AG04450 (cell line): ENCODE measurements at places on chromosomes 1 and 21.

DNA sequence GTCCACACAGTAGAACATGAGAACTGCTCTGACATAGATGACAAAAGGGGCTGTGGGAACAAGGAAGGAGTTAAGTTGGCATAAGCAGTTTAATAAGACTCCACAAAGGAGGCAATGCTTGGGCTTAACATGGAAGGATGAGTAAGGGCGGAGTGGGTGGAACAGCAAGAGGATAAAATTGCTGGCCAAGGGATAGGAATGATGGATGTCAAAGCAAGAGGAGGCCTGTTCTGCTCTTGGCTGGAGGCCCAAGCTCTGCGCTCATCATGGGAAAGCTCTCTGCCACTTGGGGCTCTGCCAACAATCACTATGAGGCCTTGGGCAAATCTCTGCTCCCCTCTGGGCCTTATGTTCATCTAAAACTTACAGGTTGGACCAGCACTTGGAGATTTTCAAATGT is 98.3 kb upstream of the CAMK1G start:
- DNase-seq, result no peak

- no peak for DNase-seq
Observed at GRCh38 chr1:203090421-203091198, 4.8 kb upstream of the MYOG start.

GRCh38 chr1:201250326-201251011 is 32.8 kb upstream of the PKP1 start:
- no peak for DNase-seq

- no peak for DNase-seq
Observed at GRCh38 chr1:61259379-61260148, 177.2 kb downstream of the NFIA start.

- no peak for DNase-seq
Observed at GRCh38 chr1:70314706-70315304, 39.7 kb downstream of the ANKRD13C start.
